ENCODE measurements at places on chromosomes 4 and X.

DNA sequence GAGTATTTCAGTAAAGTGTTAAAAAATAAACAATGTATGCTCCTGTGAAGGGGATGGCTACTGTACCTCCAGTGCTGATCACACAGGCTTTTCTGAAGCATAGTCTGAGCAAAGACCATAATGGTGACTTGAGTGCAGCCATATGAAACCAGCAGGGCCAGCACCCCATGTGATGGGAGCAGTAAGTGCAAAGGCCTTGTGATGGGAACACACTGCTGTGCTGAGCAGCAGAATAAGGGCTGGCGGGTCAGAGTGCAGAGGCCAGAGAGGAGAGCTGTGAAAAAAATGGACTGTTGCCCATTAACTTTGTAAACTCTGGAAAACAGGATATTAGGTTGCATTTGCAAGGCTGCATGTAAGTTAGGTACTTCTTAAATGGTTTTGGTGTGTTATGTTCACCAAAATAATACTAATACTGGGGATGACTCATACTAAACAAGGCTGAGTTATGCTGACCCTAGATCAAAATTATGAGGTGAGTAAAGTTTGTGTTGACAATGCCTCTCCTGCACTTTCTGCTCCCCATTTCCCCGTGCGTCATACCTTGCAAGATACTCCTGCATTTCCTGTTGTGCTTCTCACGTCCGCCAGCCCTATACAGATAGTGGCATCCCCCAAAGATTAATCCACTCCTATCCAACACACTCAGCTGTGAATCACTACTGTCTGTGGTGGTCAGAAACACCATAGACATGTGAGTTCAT lies 67.0 kb upstream of the FAM9A start:
- no peak for DNase-seq

- no peak for DNase-seq
Observed at GRCh38 chrX:117510453-117510852, 606.2 kb downstream of the KLHL13 start.

DNA sequence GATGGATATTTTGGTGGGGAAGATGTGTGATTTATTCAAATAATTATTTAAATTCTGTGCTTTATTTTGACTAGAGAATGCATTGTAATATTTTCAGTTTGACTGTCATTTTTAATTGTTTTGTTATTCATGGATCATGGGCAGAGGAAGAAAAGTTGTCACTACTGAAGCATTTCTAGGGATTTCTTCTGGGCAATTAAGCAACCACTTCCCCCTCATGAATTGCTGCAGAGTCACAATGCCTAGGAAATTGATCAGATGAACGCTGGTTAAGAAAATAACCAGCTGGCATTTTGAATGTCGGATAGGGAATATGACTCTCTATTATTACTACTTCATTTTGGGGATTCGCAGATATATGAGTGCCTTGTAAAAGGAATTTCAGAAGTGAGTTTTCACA lies 283.3 kb downstream of the IL15 start:
- no peak for DNase-seq

DNA sequence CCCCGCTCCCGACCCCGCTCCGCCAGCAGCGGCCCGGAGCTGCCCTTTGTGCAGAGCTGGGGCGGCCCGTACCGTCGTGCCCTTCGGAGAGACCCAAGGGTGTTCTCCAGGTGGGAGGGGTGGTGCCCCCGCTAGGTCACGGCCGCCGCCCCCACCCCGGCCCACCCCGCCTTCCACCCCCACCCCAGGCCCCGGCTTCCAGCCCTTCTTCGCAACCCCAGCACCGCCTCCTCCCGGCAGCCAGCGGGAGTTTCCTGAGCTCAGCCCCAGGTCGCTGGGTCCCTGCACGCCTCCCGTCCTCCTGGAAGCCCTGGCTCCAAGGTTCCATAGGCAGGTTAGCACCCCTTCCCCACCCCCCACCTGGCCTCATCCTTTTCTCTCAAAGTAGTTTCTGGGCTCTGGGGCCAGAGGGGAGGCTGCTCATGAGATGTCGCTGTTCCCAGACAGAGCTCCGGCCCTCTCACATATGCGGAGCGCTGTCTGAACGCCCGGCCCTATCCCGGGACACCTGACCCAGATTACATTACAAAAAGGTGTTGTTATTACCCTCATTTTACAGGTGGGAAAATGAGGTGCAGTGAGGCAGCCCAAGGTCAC lies 25.2 kb upstream of the FGFR3 start:
- no peak for DNase-seq

GRCh38 chr4:182418054-182418734 lies 175.0 kb downstream of the TENM3 start:
- no peak for DNase-seq

- peak; percentile 8 for DNase-seq
Observed at GRCh38 chr4:13484749-13485221, 645 bp upstream of the RAB28 start.

DNA sequence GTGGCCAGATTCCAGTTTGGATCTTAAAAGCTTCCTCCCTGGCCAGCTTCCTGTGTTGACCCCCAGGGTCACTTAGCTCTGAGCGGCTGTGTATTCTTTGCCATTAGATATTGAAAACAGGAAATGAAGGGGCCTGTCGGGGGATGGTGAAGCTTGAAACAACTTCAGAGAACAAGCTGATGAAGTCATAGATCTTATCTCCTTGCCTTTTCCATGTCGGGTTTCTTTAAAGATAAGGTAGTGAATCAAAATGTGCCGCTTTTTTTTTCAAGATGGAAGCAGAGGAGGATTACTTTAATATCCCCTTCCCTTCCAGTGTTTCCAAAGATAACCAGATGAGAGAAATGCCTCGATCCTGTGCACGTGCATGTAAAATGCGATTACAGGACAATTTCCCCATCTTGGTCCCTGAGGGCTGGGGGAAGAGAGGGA lies 508.5 kb downstream of the MID1IP1 start:
- no peak for DNase-seq

DNA sequence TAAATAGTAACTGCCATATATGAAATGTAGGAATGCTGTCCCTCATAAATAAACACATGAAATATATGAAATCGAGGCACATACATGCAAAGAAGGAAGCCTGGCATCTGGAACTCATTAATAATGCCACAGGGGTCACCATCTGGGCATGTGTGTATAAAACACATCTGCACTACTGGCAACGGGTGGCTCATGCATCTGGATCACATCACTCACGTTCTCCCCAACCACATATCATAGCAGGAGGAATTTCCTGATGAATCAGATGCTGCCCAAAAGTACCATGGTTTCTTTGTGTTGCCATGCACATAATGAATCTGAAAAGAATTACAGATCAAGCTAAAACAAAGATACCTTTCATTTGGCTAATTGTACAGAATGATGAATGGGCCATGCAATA lies 28.6 kb downstream of the RNF175 start:
- no peak for DNase-seq

DNA sequence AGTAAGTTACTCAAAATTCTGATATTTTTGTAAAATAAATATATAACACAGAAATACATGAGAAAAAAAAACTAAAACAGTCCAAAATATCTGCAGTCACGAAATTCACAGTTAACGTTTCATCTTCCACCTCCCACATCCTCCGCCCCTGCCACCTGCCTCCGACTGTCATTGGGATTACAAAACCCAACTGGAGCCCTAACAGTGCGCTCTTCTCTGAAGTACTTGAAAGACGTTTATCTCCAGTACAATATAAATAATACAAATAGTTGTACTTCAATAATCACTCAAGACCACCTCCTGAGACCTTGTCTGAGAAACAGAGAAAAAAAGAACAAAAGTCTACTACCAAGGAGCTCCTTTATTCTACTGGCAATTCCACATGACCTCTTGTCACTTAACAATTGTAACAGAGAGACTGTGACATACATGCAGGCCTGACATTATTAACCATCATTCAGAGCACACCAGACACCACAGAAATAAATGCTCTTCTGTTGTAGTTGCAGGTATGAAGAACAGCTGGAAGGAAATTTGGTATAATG lies 280.6 kb downstream of the PPP3CA start:
- no peak for DNase-seq

GRCh38 chr4:153494562-153494961 lies 28.4 kb downstream of the TMEM131L start:
- no peak for DNase-seq

DNA sequence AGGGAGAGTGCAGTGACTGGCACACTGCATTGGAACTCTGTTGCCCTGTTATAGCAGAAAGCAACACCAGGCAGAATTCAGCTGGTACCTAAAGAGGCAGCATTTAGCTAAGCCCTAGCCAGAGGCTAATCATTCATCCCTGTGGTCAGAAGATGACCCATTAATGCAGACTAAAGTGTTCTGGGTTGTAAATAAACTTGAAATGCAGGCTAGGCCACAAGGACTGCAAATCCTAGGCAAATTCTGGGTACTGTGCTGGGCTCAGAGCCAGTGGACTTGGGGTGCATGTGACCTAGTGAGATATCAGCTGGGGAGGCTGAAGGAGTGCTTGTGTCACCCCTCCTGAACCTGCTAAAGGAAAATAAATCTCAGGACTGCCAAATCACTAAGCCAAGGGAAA lies 91.2 kb downstream of the LPAR4 start:
- DNase-seq: no peak

DNA sequence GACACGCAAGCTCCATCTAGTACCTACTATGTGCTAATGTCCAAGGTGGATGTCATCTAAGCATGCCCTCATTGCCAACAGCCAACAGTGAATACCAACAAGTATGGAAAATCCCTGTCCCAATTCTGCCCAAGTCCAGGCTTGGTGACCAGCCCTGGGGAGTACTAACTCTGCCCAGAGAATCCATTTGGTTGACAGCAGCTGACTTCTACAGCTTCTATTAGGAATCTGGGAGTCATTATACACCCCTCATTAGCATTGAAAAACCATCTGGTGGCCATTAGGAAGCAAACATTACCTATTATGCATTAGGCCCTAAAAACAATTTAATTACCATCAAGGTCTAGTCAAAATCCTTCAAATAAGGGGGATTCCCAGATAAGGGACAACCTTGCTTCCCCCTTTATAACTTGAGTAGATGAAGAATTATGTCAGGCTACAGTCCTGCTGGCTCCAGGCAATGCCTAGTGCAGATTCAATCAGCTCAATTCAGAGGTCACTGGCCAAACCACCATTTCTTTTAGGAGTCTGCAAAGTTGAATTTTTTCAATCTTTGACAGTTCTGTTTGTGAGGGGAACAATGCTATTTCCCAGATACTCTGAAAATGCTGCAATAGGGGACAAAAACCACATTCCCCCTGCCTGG lies 228.0 kb upstream of the LDB2 start:
- no peak for DNase-seq

DNA sequence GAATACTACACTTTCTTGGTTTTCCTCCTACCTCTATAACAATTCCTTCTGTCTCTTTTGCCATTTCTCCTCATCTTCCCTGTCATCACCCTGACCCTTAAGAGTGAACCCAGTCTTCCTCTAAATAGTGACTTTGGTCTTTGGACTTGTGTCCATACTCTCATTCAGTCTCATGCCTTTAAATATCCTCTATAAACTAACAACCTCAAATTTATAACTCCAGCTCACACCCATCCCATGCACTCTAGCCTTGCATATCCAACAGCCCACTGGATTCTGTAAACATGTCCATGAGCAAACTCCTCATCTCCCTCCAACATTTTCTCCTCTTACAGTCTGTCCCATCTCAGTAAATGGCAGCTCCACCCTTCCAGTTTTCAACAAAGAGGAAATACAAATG lies 15.0 kb downstream of the BCLAF3 start:
- DNase-seq: no peak

DNA sequence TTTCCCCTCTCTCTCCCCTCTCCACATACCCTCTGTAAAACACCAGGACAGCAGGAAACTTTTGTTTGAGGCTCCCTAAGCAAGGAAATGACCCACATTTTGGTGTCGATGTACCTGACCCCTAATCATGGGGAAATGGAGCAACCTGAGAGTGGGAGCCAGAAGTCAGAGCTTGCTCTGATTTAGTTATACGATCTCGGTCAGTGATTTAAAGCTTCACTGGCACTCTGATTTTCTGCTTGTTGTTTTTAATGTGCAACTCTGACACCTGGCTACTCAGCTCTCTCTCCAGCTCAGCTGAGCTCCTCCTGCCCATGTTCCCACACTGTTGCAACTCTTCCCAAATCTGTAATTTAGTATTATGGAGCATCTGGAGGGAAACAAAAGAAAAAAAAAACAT lies 408.6 kb downstream of the ADAM29 start:
- no peak for DNase-seq

DNA sequence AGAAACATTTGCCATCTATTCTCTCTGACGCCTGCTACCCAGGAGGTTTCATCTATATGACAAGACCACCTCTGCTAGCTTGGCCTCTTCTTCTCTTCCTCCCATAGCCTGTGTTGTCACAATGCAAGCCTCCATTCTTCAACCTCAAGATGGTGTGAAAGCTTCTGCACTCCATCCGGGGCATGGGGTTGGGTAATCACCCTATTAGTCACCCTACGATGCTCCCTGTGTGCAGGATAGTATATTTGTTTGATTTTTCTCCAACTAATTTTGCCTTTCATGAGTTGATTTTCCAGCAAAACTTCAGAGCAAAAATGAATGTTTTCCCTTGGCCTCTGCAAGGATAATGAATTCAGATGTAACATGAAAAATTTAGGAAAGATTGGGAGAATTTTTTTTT lies 128.0 kb upstream of the STS start:
- DNase-seq: no peak

DNA sequence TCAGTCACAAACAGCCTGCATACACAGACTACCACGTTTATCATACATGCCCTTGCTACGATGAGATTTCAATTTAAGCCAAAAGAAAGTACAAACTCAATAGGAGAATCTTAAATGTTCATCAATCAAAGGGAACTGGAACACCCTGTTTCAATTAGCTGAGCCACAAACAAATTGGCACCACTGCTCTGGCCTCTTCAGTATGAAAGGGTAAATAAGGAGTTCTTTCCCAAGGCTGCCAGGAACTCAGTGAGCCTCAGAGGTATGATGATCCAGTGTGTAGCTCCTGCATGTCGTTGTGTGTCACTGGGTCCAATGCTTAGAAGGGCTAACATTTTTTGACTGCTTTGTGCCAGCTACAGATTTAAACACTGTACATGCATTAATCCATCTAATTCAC lies 5.4 kb downstream of the RNF150 start:
- DNase-seq: no peak

DNA sequence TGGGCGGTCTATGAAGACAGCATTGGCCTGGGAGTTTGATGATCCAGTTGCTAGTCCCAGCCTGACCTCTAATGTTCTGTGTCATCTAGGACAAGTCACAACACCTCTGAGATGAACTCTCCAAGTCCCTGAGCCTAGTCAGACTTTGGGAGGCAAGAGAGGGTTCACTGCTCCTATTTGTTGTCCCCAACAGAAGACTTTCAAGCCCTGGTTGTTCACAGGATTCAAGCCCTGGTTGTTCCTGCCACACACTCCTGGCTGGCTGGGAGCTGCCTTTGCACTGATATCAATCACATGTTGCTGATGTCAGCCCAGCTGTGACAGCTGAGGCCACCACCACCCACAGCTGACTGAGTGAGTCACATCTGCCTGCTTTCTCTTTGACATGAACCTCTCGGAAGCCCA lies 253.2 kb upstream of the RASGEF1B start:
- DNase-seq: peak; percentile 42

- DNase-seq: peak; percentile 9
Observed at GRCh38 chr4:86791126-86791525, 58.1 kb downstream of the SLC10A6 start.

- no peak for DNase-seq
Observed at GRCh38 chr4:8107146-8107657, 51.4 kb downstream of the ABLIM2 start.

GRCh38 chr4:33715841-33716395 lies 2528.4 kb downstream of the ARAP2 start:
- DNase-seq: no peak

- no peak for DNase-seq
Observed at GRCh38 chr4:48499551-48500066, 9.6 kb downstream of the ZAR1 start.

- no peak for DNase-seq
Observed at GRCh38 chrX:106707771-106708454, 18.6 kb upstream of the RNF128 start.
